SJCRH30 (cell line): ENCODE measurements at places on chromosomes 6 and 20.

DNA sequence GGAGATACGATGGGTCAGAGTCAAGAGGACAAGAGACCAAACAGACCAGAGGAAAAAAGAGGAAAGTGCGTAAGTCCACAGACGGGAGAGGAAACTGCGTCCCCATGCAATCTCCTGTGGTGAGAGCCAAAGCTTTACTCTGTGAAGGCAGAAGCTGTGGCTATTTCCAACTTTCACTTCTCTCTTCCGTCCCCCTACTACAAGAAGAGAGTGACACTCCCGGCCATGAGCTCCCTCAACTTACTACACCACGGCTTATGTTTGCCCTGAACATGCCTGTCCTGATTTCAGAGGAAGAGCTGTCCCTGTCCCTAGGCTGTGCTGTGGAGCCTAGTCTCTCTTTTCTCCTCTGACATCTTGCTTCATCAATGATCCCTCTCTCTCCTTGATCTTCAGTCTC is 11.5 kb upstream of the SSR1 start:
- no peak overlapping the region for H3K27ac ChIP-seq
- H3K4me3 ChIP-seq, result no peak overlapping the region
- H3K4me1 ChIP-seq, result no peaks in the 10 kb centered on the region
- DNase-seq, result no peak

DNA sequence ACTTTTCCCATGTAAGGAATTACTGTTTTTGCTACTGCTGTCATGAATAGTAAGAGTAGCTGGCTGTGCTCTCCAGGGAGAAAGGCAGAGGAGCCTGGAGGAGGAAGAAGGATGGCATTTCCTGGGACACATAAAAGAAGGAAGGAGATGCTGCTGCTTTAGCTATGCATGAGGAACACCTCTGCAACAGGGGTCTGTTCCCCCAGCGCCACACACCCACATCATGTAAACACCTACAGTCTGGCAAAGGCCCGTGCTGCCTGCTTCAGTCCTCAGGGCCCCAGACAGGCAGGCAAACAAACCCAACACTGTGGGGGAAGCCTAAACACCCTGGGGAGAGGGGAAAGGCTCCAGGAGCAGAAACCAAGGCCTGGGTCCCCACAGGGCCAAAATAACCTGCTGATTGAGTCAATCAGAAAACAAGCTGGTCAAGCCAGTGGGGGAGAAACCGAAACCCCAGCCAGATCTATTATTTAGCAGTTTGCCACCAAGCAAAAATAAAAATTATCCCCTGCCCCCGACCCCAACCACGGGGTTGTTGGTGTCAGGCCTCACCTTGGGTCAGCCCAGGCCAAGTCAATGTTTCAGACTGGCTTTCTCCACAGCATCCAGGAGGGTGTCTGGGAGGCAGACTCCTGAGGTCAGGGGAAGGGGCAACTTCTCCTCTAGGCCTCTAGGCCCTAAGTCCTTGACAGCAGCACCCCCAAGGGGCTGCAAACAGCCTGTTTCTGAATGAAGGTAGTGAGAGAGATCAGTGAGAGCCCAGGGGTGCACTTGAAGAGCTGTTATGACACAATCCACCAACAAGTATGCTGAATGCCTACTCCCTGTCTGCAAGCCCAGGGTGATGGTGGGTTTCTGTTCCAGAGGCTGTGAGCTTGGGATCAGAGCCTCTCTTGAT is 34.6 kb upstream of the SCUBE3 start:
- H3K4me3 ChIP-seq, result no peak overlapping the region
- DNase-seq, result no peak
- H3K27me3 ChIP-seq, result no peaks in the 10 kb centered on the region
- peaks cover 2% of the 10 kb centered on the region; the same call in 1 of the 2 replicates for H3K4me1 ChIP-seq
- no peak overlapping the region for H3K27ac ChIP-seq

GRCh38 chr20:37220731-37221130 is 40.9 kb downstream of the GHRH start:
- H3K27ac ChIP-seq, result no peak overlapping the region
- H3K4me3 ChIP-seq, result no peak overlapping the region
- peaks cover 75% of the 10 kb centered on the region for H3K36me3 ChIP-seq
- no peak for DNase-seq
- H3K4me1 ChIP-seq, result no peaks in the 10 kb centered on the region

DNA sequence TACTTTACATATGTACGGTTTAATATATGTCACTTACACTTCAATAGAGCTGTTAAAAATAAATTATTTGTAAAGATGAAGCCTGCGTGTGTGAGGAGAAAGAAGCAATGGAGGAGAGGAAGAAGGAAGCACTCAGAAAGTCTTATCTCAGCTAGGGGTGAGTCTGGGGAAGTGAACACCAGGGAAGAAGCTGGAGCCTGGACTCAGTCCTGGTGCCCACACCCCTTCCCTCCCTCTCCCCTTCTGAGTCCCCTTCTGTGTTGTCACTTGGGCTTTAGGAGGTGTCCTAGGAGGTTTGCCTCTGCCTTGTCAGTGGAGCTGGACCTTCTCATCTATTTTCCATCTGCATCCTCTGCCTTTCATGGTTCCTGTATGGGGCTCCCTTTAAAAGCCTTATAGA is 1.9 kb downstream of the SIRPB2 start:
- H3K4me3 ChIP-seq, result no peak overlapping the region
- H3K27ac ChIP-seq, result no peak overlapping the region
- H3K27me3 ChIP-seq, result peaks cover 4% of the 10 kb centered on the region; the same call in 1 of the 2 replicates
- no peak for DNase-seq

- peak; percentile 62 for DNase-seq
- peaks cover 15% of the 10 kb centered on the region; the same call in 1 of the 2 replicates for H3K4me1 ChIP-seq
- H3K4me3 ChIP-seq, result no peak overlapping the region
- no peaks in the 10 kb centered on the region for H3K27me3 ChIP-seq
Measured at GRCh38 chr6:107707346-107708275, 116.5 kb downstream of the SCML4 start.

GRCh38 chr6:101741474-101742171 is 348.1 kb downstream of the GRIK2 start:
- no peak overlapping the region for H3K27ac ChIP-seq
- H3K4me3 ChIP-seq, result no peak overlapping the region
- no peak for DNase-seq
- H3K27me3 ChIP-seq, result no peaks in the 10 kb centered on the region
- no peaks in the 10 kb centered on the region for H3K36me3 ChIP-seq

DNA sequence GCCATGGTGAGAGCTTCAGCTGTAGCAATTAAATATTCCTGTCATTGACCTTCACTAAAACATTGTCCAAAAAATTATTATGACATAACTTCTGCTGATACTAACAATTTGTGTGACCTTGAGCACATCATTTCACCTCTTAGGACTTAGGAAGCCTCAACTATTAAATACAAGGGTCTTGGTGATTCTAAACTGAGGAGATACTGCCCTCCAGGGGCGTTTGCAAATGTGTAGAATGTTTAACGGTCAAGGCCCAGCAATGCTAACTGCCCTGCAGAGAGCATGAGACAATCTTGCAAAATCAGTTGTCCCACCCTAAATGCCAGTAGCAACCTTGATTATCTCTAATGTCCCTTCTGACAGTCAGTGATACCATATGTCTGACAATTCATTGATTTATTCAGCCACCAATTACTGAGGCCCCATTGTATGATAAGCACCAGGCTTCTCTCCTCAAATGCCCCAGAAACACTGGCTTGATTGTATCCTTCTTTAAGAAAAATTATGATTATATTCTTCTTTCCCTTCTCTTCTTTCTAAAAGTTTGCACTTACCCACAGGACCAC is 284.1 kb upstream of the PLN start:
- no peak overlapping the region for H3K4me3 ChIP-seq
- peak; percentile 65 for DNase-seq
- H3K4me1 ChIP-seq, result no peaks in the 10 kb centered on the region
- no peaks in the 10 kb centered on the region for H3K36me3 ChIP-seq
- H3K27me3 ChIP-seq, result no peaks in the 10 kb centered on the region; the same call in 1 of the 2 replicates
- H3K27ac ChIP-seq, result no peak overlapping the region

DNA sequence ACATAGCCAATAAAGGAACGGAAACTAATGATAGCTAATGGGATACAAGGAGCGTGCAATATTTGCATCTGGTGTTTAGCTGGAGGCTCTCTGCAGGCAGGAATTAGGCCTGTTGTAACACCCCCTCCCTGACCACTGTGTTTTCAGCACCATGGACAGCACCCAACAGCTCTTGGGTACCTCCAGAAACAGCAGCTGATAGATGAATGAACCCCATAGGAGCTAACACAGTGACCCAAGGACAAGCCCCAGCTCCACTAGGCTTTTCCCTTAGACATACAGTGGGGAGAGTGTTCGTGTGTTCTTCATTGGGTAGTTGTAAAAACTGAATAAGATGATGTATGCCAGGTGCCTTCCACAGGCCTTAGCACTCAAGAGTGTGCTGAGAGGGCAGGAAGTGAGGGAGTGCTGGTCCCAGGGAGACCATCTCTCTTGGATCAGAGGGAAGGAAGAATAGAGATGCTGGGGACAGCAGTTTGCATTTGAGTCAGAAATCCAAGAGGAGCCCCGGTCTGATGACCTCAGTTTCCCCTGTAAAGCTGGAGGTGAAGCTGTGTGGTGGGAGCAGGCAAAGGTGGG is 161.3 kb downstream of the PHACTR3 start:
- no peaks in the 10 kb centered on the region for H3K4me1 ChIP-seq
- H3K4me3 ChIP-seq, result no peak overlapping the region
- DNase-seq, result peak; percentile 70
- H3K27ac ChIP-seq, result no peak overlapping the region
- H3K27me3 ChIP-seq, result no peaks in the 10 kb centered on the region; the same call in 1 of the 2 replicates
- H3K36me3 ChIP-seq, result no peaks in the 10 kb centered on the region

- DNase-seq, result no peak
- H3K4me3 ChIP-seq, result no peak overlapping the region
- no peaks in the 10 kb centered on the region for H3K27me3 ChIP-seq
- no peak overlapping the region for H3K27ac ChIP-seq
Measured at GRCh38 chr20:20814685-20815084, 102.2 kb upstream of the RALGAPA2 start.
